ENCODE measurements at places on chromosomes 12 and 14. TPM values are rescaled to one million over a fixed set of nuclear protein-coding genes. Genes with fewer than 3 reads are reported as not detected.

Gene SLC10A1
- total RNA-seq: not detected

Gene FAM90A1
- 0.11 TPM for total RNA-seq

Gene AKAP6
- 10.6 TPM for total RNA-seq

Gene LTBR
- total RNA-seq: 31.2 TPM

Gene IFI27
- total RNA-seq: 23.8 TPM

Gene RNASE4
- 15.8 TPM for total RNA-seq

Gene GPRC5A
- total RNA-seq: 15.6 TPM

Gene ASPG
- not detected for total RNA-seq

Gene WBP11
- total RNA-seq: 12.4 TPM

Gene BATF
- not detected for total RNA-seq

Gene RARG
- 27.1 TPM for total RNA-seq

All from uterine smooth muscle cell (primary cell).